ENCODE measurements at places on chromosomes 13 and 19.
A peak's percentile ranks its signal among the peaks of the same experiment; 100 is the strongest.

DNA sequence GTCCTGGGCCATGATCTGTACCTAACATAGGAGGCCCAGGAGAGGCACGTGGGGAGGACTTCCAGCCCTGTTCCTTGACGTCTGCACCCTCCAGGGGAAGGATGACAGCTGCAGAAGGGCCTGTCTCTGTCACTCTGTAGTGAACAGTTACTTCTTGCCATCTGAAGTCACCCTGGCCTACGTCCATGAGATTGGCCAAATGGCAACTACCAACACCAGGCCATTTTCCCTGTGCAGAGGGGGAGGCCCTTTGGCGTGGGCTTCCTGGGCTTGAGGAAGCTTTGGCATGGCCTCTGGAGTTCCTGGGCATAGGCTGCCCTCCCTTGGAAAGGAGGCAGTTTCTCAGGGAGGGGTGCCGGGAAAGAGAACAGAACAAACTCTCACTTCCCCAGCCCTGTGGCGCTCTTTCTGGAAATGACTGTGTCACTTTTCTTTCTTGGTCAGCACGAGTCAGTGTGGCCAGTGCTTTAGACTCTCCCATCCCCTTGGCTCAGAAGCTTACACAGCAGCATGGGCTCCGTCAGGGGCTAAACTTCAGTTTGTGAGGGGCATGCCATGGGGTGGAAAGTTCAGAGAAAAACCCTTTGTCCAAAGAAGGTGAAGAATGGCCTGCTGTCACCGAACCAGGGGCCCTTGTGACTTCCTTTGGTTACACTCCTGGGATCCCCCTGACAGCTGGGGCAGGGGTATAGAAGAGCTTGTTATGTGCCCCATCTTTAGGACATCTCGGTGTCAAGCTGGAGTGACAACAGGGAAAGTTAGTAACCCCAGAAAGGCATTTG lies 5.3 kb downstream of the CARM1 start:
- peak; percentile 45 for DNase-seq

- DNase-seq: no peak
Observed at GRCh38 chr19:19627621-19628500, at the start of gene LPAR2. TSS of gene LPAR2 (minus strand) at chr19:19628220. CDS start at chr19:19627275, 945 bp downstream.

GRCh38 chr19:23772675-23773063 lies 14.0 kb upstream of the ZNF681 start:
- no peak for DNase-seq

- no peak for DNase-seq
Observed at GRCh38 chr13:50255639-50256038, 240.4 kb downstream of the KCNRG start.

DNA sequence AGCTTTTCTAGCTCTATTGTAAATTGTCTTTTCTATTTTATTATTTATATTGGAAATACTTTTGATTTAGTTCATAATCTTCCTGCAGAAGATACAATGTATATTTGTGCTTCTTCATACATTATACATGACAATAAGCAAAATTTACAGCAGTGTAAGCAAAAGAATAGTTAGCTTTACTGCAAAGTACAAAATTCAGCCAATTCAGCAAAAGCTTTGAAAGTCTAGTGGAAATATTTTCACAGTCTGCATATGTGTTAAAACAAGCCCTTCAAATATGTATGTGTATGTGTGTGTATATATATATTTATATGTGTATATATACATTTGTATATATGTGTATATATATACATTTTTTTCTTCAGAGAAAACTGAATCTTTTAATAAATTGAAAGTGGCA lies 879.1 kb downstream of the SLITRK1 start:
- DNase-seq: no peak

GRCh38 chr13:71320452-71320851 lies 546.6 kb downstream of the DACH1 start:
- peak; percentile 48 for DNase-seq

DNA sequence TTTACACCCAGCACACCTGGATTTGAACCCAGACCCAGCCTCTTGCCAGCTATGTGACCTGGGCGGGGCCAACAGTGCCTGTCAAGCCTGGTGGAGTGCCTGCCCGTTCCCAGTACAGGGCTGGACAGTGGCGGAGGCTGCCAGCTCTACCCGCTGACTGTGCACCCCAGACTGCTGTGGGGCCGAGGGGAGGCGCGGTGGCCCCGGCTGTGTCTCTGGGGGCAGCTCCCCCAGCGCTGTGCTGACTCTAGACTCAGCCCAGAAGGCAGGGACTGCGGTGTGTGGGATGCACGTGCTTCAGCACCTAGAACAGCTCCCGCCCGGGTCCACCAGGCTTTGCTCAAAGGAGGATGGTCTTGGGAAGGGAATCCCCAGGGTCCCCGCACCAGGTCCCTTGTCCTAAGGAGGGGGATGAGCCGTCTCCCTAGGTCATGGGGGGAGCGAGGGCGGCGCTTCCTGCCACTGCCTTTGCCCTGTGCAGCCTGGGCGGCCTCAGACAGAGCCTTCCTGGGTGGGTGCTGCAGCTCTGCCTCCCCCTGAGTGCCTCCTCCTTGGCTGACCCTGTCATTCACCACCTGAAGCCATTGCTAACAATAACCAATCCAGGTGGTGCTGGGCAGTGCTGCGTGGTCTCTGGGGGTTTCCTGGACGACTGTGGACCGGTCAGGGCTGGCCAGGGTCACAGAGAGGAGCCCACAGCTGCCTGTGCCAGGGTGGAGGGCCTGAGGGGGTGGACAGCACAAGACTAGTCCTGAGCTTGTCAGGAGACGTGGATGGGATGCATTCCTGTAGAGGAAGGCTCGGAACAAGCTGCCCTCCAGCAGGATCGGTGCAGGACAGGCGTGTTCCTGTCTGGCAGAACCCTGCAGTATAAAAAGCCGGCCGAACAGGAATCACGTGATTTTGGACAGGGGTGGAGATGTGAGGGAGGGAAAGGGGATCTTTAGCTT lies 18.6 kb downstream of the TMEM255B start:
- DNase-seq: peak; percentile 40

DNA sequence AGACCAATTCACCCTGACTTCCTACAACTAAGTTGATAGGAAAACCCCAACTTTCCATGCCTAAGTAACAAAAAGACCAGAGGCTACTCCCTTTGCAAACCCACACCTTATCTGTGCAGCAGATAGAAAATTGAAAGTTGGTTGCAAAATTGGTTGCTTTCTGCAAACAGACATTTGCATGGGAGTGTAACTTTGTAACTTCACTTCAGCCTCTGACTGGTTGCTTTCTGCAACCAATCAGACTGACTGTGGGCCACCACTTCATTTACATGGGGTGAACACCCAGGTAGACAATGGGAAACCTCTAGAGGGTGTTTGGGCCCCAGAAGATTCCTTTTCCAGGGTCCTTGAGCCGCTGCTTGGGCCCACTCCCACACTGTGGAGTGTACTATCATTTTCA lies 9.8 kb downstream of the TEX30 start:
- DNase-seq: no peak

DNA sequence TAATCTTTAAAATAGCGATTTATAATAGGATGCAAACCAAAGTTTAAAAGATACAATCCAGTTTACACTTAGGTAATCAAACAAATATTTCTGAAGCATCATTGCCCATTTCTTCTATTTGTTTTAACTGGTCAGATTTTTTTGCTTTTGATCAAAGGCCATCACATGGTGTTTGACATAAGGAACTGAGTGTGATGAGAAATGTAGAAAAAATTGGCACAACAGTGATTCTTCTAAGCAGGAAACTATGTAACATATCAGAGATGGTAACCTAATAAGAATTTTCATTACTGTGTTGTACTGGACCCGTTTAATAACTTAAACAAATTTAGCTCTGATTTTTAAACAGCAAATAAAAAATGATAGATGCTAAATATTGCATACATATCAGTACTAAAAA lies 644.7 kb upstream of the KLF12 start:
- DNase-seq: no peak

- DNase-seq: peak; percentile 28
Observed at GRCh38 chr19:50695251-50696093, 24.1 kb downstream of the SHANK1 start.

DNA sequence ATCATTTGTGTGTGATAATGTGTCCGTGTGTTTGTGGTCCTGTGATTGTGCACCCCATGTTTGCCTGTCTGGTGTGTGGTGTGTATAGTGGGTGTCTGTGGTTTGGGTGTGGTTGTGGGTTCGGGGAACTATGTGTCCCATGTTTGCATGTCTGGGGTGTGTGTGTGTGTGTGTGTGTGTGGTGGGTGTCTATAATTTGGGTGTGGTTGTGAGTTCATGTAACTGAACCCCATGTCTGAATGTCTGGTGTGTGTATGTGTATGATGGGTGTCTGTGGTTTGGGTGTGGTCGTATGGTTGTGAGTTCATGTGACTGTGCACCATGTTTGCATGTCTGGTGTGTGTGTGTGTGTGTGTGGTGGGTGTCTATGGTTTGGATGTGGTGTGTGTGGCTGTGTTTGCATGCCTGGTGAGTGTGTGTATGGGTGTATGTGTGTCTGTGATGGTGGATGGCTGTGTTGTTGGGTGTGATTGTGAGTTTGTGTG lies 11.1 kb upstream of the NFIX start:
- no peak for DNase-seq

DNA sequence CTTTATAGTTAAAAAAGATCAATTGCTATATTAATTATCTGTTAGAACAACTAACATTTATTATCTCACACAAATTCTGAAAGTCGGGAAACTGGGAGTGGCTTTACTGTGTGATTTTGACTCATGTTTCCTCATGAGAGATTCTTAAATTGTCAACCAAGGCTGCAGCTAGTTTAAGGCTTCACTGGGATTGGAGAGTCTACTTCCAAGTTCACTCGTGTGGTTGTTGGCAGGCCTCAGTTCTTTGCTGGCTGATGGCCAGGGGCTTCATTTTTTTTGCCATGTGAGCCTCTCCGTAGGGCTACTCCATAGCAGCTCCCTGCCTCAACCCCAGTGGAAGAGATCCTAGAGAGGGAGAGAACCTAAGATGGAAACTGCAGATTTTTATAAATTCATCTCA lies 24.5 kb upstream of the LPAR6 start:
- no peak for DNase-seq

DNA sequence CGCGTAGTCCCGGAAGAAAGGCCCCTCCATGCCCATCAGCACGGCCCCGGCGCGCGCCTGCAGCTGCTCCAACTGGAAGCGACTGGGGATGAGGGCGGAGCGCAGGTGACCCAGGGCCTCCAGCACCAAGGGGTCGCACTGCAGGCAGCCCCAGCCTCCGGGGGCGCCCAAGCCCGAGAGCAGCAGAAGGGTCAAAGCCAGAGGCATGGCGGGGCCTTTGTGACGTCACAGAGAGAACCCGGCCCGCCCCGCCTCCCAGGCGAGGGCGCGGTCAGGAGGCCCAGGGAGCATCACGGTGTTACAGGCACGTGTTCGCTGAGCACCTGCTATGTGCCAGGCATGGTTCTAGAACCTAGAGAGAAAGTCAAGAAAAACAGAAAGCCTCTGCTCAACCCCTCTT lies at the start of gene IZUMO2:
TSS of gene IZUMO2 (minus strand) at position 294 of the 400 bp plus-strand sequence. CDS start at position 207, 87 bp downstream.
- DNase-seq: no peak

- no peak for DNase-seq
Observed at GRCh38 chr13:99231721-99232120, 26.5 kb downstream of the GPR18 start.

DNA sequence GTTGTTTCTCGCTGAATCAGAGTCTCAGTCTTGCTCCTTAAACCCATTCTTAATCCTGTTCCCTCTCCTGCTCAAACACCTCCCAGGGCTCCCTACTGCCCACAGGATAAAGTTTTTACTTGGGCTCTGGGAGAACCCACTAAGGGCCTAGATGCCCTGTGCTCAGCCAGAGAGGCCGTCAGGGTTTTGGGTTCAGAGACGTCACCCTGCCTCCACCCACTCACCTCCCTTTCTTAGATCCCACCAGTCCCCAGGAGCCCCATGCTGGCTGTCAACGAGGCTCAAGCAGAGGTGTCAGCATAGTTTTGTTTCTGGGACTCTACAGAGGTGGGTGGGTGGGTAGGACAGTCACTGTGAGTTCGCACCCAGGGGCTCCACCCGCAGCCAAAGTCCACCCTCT lies 15.5 kb upstream of the CYP4F2 start:
- DNase-seq: no peak

- no peak for DNase-seq
Observed at GRCh38 chr13:28544026-28544425, 49.1 kb upstream of the FLT1 start.

DNA sequence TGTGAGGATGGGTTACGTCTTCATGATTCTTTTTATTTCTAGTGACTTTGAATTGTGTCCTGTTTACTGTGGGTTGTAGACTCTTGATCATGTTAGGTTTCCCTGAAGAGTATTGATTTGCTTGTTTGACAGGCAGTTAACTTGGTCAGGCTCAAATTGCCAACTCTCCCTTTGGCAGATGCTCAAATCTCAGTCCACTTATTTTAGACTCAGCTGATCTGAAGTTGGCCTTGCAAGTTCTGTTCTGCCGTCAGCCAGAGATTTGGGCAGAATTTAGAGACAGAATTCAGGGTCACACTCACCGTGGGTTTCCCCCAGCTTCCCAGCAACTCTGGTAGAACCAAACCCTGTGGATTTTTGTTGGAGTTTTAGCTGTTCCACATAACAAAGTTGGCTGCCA lies 71.6 kb upstream of the TEX29 start:
- DNase-seq: no peak

- no peak for DNase-seq
Observed at GRCh38 chr13:99013951-99014350, 36.1 kb upstream of the DOCK9 start.

GRCh38 chr13:107422421-107422820 lies 792.9 kb downstream of the LIG4 start:
- no peak for DNase-seq

DNA sequence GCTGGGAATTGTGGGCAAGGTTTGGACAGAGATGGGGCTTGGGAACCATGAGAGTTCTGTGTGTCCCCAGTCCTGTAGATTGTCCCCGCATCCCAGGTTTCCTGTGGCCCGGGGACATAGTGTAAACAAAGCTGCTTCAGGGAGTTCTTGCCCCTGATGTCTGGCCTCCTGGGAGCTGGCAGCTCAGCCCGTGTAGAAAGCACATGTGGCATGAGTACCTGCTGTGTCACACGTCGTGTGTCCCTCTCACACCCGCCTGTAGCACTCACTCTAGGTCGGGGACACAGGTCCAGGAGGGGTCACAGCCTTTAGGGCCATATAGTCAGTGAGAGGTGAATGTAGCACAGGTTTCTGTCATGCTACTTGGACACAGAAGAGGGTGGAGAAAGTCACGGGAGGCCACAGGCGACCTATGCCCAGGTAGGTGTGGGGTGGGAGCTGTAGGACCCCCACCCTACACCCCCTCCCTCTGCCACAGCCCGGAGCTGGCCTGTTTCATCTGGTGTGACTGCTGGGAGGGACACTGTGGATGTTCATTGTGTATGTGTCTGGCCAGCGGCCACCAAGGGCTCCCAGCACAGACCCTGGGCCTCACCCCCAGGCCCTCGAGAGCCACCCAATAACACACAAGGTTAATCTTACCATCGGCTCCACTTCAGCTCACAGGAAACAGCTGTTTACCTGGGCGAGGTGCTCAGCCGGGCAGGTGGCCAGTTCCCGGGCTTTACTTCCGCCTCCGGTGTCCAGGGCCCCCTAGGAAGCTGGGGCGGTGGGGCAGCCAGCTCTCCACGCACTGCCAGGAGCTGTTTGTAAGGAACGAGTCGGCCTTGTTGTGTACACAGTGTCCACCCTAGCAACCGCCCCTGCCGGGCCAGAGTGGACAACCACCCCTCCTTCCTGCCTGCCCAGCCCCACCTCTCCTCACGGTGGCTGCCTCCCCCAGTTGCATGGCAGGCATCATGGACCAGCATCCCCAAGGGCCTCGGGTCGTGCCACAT lies 49.7 kb downstream of the COMP start:
- DNase-seq: no peak

GRCh38 chr13:73274147-73274546 lies 215.3 kb downstream of the KLF5 start:
- peak; percentile 11 for DNase-seq

All from ELR (cell line).